ENCODE measurements at places on chromosomes 4 and X. TPM values are rescaled to one million over a fixed set of nuclear protein-coding genes. Genes with fewer than 3 reads are reported as not detected.

The NOX1 gene
- total RNA-seq: not detected

The KCNIP4 gene
- total RNA-seq: 0.80 TPM

The ATP10D gene
- total RNA-seq: 10.8 TPM

The TKTL2 gene
- total RNA-seq: not detected

The S100G gene
- not detected for total RNA-seq

The SEPTIN11 gene
- total RNA-seq: 86.7 TPM

The TMSB15A gene
- total RNA-seq: 26.6 TPM

DNA sequence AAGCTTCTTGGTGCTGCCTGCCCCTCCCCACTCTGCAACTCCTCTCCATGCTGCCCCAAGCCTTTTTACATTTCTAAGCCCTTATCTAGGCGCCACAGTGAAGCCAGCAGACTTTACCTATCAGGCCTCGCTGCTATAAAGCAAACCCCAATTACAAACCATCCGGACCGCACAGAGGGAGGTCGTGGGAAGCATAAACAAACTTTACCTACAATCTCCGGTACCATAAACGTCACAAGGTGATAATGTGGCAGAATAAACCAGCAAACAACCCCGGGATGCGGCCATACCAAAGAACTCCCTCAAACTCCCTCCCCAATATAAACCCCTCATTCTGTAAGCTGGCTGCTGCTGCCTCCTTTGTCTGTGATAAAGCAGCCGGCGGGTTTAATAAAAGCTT is 54.0 kb upstream of the ZCCHC13 start:
- DNase-seq: no peak

GRCh38 chrX:17584248-17584681 is 153.0 kb upstream of the SCML1 start:
- DNase-seq: no peak

DNA sequence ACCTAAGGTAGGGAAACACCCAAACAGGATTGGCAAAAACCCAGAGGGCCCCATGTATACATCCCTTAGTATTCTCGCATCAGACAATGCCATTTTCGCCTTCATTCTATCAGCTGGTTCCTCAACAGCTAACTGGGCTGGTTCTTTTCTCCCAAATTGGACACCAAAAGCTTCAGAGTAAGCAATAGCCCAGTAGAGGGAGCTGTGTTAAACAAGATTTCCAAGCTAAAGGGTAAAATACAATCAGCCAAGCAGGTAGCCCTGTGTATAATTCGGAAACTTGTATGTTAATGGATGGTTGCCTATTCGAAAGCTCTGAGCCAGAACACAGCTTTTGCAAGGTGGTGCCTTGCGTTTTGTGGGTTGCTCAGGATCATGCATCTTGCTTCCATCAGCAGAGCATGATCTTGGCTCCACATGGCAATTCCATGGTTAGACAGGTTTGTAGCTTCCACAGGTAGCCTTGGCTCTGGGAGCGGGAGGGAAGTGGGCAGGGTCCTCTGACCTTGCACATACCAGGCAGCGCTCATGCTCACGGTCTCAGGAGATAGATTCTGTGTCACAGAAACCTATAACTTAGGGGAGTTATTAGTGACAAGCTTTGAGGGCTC is 115.2 kb upstream of the LNX1 start:
- DNase-seq: no peak

- no peak for DNase-seq
These were observed 122.4 kb downstream of the RAP1GDS1 start for GRCh38 chr4:98383431-98384106.

GRCh38 chrX:12434493-12434892 is 296.2 kb downstream of the FRMPD4 start:
- DNase-seq: no peak

DNA sequence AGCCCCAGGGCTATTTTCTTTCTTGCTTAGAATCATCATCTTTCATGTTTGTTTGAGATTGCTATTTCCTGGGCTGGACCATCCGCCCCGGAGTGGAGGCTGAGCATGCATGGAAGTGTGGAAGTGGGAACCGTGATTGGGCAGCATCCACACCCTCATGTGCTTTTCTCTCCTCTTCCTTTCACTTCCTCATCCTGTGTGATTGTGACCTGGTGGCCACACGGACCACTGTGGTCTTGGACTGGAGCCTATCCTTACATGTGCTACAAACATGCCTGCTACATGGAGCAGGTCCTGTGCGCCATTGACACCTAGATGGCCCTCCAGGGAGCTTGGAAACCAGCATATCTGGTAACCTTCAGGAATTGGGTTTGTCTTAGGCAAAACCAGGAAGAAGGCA is 175.9 kb upstream of the LCORL start:
- no peak for DNase-seq

GRCh38 chrX:106692425-106693065 is 34.0 kb upstream of the RNF128 start:
- no peak for DNase-seq

- no peak for DNase-seq
These were observed 147.8 kb upstream of the BCOR start for GRCh38 chrX:40245488-40246071.

DNA sequence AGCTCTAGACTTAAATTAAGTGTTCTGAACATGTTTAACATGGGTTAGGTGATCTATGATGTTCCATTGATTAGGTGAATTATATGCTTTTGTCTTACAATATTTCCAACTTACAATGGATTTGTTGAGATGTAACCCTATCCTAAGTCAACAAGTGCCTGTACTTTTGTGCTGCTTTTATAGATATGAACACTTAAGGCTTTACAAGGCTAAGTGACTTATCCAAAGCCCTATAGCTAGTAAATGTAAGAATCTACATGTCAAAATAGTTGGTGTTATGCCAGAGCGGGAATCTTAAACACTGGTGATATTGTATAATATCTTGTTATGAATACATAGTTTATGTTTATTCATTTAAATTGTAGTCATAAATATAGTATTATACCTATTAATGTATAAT is 1629.1 kb upstream of the IGFBP7 start:
- no peak for DNase-seq

DNA sequence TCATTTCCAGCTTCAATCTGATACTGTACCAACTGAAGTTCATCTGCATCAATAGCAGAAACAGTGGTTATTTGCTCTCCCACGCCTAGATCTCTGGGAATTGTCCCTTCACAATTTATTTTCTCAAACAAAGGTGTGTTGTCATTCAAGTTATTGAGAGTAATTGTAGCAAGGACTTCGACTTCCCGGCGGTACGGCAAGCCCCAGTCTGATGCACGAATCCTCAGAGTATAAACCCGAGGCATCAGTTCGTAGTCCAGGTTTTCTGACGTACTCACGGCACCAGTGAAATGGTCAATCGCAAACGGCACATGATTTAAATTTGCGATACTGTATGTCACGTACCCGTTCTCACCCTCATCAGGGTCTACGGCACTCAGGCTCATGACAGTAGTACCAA is 15.7 kb downstream of the FAT1 start:
- DNase-seq: no peak

DNA sequence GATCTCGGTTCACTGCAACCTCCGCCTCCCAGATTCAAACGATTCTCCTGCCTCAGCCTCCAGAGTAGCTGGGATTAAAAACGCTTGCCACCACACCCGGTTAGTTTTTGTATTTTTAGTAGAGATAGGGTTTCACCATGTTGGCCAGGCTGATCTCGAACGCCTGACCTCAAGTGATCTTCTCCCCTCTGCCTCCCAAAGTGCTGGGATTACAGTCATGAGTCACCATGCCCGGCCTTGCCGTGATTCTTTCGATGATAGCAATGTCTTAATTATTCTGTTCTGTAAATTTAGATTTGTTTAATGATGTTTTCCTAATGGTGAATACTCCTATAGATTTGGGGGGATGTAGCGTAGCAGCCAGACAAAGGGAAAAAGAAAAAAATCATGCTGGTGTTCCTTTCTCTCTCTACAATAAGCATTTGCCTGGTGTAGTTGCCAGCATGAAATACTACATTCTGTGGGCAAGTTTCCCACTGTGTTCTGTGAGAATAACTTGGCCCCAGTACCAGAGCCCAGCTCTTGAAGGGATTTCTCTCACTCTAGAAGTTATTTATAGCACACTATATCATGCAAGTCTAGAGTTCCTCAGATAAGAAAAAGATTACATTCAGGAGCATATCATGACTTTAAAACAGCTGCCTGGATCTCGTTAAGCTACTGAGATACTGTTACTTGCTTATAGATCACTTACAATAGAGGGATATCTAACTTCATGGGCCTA is 15.4 kb downstream of the NIPAL1 start:
- DNase-seq: no peak

GRCh38 chr4:140220058-140220457 is 66.1 kb upstream of the MAML3 start:
- DNase-seq: no peak
